T1000 (cell line): ENCODE measurements at places on chromosomes 12 and 14.

DNA sequence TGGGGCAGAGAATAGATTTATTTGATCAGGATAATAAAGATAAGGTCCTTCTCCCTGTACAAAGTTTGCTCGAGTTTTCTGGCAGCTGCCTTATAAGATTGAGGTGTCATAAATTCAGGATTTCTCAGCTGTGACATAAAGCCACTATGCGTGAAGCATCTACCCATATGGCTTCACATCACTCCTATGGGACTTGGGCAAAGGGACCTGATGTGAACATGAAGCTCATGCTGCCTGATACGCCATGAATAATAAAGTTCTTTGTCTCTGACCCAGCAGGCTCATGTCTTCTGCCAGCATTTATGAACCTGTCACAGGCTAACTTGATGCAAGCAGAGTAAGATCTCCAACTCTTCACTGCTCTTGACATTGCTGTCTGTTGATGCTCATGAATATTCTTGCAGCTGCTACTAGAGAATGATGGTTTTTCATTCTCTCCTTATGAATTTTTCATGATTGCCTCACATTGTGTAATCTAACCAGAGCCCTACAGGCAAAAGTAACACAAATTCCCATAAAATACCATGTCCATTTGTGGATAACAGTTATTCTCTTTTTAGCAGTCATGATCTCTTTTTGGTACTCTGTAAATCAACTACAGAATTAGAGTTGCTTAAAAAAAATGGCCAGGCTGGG lies 49.0 kb upstream of the CPNE8 start:
- no peak for DNase-seq

GRCh38 chr12:3292677-3293412 lies 198.2 kb upstream of the PRMT8 start:
- no peak for DNase-seq

- no peak for DNase-seq
Observed at GRCh38 chr12:128402486-128403243, 135.7 kb downstream of the TMEM132C start.

GRCh38 chr12:24256684-24257083 lies 307.2 kb upstream of the SOX5 start:
- DNase-seq = no peak

GRCh38 chr12:31644536-31644935 lies 15.0 kb upstream of the ETFBKMT start:
- no peak for DNase-seq
